ENCODE measurements at places on chromosomes 1 and 21.

- no peak for DNase-seq
Observed at GRCh38 chr1:168803806-168804510, 75.0 kb upstream of the DPT start.

DNA sequence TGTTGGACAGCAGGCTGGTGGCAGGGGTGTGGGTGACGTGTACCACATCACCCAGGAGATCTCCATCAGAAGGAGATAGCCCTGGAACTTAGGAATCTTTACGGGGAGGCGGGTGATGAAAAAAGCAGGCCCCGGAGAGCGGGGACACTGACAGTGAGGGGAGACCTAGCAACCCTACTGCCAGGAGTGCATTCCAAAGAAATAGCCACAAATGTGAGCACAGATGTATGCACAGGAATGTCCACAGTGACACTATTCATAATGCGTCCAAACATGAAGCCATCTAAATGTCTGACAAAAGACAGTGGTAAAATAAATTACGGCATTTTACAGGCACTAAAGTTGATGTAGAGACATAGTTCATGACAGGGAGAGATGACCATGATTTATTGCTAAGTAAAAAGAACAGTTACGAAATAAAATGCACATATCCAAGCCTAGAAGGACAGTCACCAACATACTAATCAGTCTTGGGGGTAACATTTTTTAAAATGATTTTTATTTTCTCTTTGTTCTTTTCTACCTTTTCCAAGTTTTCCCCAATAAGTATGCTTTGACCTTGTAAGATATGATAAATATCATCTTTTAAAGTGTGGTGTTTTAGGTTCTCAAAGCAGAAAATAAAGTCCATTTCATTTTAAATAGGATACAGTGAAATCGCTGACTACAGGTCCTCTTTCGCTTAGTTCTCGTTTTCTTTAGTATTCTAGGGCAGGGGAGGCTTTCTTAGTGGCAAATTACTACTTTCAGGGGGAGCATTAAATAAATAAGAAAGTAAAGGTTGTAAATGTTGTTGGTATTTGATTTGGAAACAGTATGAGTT lies 21.3 kb downstream of the CD247 start:
- DNase-seq = no peak

DNA sequence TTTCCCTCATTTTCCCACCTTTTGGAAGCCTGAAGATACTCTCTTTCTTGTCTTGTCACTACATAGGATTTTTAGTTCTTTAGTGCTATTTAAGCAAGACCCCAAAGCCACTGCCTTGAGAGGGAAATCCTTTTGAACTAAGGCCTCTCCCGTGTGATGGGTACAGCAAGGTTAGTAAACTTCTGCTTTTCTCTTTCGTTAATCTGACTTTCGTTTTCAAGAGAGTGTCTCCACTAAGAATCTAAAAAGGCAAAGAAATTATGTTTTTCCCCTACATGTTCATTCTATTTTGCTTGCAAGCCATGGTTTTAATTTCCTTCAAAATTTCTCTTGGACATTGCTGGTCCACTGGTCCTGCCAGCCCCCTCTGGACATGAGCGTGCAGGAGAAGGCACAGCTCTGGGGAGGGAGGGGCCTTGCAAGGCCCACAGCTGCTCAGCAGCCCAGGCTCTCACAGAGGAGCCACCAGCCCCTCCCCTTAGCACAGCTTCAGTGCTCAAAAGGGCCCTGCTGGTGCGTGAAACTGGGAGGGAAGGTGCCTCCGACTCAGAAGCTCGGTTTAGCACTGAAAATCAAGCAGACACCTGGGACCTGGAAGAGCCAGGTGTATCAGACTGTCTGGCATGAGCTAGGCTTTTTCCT lies 210.9 kb upstream of the GALNT2 start:
- DNase-seq = peak; percentile 15

DNA sequence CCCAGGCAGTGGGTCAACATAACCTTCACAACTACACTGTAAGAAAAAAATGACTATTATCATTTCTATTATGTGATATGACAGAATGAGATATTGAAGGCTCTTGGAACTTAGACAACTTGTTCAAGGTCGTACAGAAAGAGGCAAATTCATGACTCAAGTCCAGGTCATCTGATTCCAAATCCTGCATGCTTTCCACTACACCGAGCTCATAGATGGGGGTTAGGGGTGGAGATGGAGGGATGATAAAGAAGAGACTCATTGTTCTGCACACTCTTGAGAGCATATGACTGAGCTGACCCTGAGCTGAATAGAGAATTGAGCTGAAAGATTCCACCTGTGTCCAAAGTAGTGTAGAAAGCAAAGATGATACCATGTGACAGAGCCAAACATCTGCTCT lies 2.8 kb downstream of the FCRL6 start:
- no peak for DNase-seq

Measured in stimulated activated CD4-positive, alpha-beta T cell treated with anti-CD3 and anti-CD28 coated beads, Interleukin-2, amount 100 ng/mL, for 24 hours (primary cell).